Caco-2 (cell line): ENCODE measurements at places on chromosomes 3 and 15.

GRCh38 chr3:61926923-61927322, 365.6 kb downstream of the PTPRG start:
- DNase-seq: no peak
- H3K27ac ChIP-seq: no peak overlapping the region
- no peaks in the 10 kb centered on the region for H3K27me3 ChIP-seq
- no peaks in the 10 kb centered on the region for H3K36me3 ChIP-seq

GRCh38 chr3:145333931-145334330, 827.1 kb downstream of the PLOD2 start:
- no peaks in the 10 kb centered on the region for H3K27me3 ChIP-seq
- DNase-seq: no peak
- H3K4me3 ChIP-seq: no peak overlapping the region
- H3K27ac ChIP-seq: no peak overlapping the region
- no peaks in the 10 kb centered on the region for H3K36me3 ChIP-seq
- H3K4me1 ChIP-seq: no peaks in the 10 kb centered on the region

DNA sequence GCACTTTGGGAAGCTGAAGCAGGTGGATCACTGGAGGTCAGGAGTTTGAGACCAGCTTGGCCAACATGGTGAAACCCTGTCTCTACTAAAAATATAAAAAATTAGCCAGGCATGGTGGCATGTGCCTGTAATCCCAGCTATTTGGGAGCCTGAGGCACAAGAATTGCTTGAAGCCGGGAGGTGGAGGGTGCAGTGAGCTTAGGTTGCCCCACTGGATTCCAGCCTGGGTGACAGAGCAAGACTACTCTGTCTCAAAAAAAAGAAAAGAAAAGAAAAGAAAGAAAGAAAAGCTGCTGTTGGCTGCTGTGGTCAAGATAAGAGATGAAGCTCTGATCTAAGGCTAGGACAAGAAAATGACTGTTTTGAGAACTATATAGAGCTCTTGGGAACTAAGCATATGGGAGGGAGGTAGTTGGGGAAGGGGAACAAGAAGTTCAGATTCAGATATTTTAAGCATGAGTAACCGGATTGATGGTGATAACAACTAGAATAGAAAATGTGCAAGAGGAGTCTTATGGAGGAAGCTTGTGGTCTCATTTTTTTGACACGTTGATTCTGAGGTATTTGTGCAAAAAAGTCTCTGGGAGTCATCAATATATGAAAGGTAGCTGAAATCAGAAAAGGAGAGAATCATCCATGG, 25.7 kb downstream of the DNAH12 start:
- H3K4me3 ChIP-seq: no peak overlapping the region
- H3K4me1 ChIP-seq: peaks cover 12% of the 10 kb centered on the region; the same call in 1 of the 2 replicates
- peak overlapping the region; percentile 61 for H3K27ac ChIP-seq
- DNase-seq: no peak
- no peaks in the 10 kb centered on the region for H3K27me3 ChIP-seq

- no peaks in the 10 kb centered on the region for H3K4me1 ChIP-seq
- DNase-seq: no peak
- no peak overlapping the region for H3K4me3 ChIP-seq
- no peaks in the 10 kb centered on the region; the same call in 1 of the 2 replicates for H3K36me3 ChIP-seq
- no peaks in the 10 kb centered on the region for H3K27me3 ChIP-seq
Observed at GRCh38 chr3:154188437-154188836, 67.2 kb downstream of the ARHGEF26 start.

- H3K27me3 ChIP-seq: no peaks in the 10 kb centered on the region
- no peak overlapping the region for H3K4me3 ChIP-seq
- no peaks in the 10 kb centered on the region for H3K4me1 ChIP-seq
- DNase-seq: no peak
Observed at GRCh38 chr15:95712785-95713184, 617.7 kb upstream of the NR2F2 start.

- no peak overlapping the region for H3K4me3 ChIP-seq
- H3K36me3 ChIP-seq: no peaks in the 10 kb centered on the region
- no peak overlapping the region for H3K27ac ChIP-seq
- no peak for DNase-seq
- no peaks in the 10 kb centered on the region for H3K27me3 ChIP-seq
Observed at GRCh38 chr3:27756877-27757276, 34.8 kb upstream of the EOMES start.
